ENCODE measurements at places on chromosomes 12 and 14.

- DNase-seq: no peak
Measured at GRCh38 chr12:81758421-81759189, 545 bp downstream of the PPFIA2 start.

- no peak for DNase-seq
Measured at GRCh38 chr12:95443459-95443858, 30.5 kb upstream of the METAP2 start.

DNA sequence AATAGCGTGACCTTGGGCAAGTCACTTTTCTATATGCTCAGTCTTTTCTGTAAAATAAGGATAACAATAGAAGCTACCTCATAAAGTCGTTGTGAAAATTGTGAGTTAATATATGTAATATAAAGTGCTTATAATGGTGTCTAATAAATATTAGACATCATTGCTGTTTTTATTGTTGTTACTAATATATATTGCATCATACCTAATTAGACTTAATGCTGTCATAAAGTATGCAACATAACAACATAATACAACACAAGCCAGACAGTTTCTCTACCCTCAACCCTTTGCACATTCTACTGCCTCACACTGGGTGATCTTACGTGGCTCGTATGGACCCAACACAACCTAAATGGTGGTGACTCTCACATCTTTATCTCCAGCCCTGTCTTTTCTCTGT, 136.9 kb downstream of the KICS2 start:
- no peak for DNase-seq

DNA sequence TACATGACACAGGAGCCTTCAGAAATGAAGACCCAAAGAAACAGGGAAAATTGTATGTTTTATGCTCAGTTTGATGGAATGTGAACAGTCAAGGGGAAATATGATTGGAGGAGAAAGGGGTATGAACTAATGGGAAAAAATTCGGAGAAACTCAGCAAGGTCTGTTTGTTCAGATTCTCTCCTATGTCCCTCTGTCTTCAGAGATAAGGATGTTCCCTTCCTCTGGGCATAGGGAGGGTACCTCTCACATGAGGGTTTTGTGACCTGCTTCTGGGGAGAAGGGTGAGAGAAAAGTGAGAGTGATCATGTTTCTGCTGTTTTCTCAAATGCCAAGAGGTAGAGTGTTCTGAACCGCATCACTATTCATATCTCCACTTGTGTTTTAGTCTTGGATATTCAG, 26.6 kb upstream of the LIMA1 start:
- no peak for DNase-seq

DNA sequence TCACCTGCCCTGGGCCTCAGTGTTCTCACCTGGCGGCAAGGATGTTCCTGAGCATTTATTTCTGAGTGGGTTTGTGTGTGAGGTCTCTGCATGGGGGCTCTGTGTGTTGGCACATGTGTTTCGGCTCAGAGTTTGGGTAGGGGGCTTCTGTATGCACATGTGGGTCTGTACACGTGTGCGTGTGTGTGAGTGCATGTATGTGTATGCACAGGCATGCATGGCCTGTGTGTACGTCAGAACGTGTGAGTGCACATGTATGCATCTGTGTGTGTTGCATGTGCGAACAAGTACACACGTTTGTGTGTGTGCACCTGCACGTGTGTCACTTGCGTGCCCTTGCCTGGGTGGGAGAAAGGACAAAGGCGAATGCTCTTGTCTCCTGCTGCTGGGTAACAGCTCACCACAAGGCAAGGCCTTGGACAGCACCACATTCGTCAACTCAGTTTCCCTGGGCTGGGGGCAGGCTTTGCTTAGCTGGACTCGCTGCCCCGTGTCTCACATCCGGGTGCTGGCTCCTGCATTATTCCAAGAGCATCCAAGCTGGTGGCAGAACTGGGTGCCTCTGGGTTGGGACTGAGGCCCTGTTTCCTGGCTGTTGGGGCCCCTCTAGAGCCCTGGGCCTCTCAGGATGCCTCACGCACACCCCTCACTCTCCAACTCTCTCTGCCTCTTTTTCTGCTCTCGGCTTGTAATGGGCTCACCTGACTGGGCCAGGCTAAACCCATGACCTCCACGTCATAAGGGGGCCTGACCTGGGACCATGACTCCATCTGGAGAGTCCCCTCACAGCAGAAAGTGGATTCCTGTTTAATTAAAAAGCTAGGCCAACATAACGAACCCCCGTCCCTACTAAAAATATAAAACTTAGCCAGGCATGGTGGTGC, 153.6 kb upstream of the C14orf180 start:
- no peak for DNase-seq

GRCh38 chr12:66852091-66852490, 173.2 kb upstream of the GRIP1 start:
- no peak for DNase-seq

DNA sequence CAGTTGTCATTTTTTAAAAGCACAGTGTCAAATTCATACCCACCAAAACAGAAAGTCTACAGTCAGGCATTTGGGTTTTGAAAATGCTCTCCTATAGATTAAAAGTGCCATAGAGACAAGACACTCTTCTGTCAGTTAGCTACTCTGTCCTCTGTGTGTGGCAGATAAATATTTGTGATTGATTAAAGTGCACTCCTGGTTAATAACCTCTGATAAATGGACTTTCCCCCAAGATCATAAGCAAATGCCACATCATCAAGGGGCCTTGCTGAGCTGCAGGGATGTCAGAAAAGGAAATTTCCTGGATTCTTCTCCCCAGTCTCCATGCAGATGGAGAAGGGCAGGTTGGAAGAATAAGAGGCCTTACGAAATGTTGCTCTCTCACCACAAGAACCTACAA, 1329.5 kb upstream of the TMEM132C start:
- DNase-seq: no peak

DNA sequence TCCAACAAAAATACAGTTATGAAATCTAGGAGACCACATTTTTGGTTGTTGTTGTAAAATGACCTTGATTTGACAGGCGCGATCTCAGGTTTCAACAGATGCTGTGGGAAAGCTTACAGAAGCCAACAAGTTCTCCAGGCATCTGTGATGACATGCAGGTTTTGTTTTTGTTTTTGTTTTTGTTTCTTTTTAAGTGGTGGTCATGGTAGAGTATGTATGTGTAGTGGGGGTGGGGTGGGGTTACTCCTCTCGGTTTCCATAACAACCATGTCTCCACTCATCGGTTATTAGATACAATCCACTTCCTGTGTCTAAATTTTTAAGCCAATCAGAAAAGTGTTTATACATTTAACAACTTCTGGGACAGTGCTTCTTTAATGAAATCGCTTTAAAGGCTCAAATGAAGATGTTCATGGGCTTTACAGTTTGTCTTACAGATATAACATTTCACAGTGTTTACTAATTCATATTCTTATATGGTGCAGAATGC, 199.9 kb upstream of the FOXN3 start:
- DNase-seq: no peak

DNA sequence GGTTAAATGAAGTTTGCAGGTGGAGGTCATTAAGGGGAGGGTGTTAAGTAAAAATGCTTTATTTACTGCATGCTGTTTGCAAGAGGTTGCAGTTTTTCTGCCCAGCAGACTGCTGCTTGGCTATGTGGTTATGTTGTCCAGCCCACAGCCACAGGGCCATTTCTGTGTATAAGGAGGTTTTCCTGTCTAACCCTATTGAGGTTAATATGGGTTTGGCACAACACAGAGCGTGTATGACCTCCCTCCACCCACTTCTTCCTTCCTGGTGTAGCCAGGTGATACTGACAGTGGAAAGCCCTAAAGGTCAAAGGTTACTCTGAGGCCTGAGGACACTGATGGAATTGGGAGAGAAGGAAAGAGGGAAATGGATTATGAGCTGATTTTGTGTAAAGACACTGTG, 253.7 kb upstream of the PWP1 start:
- no peak for DNase-seq

DNA sequence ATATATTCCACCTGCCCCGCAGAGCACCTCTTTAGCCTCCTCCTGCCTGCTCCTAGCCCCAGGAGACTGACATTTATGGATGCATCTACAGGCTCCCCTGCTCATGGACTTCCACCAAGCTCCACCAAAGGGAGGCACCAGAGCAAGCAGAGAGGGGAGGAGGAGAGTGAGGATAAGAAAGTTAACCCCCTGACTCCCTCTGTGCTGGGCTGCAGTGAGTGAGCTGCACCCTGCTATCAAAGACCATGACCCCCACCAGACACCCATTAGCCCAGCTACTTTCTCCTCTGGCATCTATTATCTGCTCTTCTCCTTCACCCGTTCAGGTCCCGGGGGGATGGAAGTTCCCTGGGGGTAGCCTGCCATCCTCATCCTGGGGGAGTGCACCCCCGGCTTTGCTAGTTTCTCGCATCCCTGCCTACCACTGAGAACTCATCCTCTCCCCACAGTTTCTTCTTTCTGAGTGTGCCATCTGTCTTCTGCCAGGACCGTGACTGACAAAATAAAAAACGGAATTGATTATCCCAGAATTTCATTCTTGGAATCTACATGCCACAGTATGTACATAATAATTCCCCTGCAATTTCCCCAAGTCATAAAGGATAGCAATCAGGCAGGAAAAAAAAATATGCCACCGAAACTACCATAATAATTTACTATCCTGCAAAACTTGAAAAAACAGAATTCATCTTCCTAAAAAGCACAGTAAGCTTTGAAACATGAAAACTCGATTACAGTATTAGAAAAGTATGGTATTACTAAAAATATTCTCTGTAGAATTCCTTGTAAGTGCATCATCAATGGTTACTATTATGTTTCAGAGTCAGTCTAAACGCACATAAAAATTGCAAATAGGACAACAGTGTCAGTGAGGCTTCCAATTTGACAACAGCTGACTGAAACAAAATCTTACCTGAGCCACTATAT, 45.2 kb downstream of the FOXN3 start:
- no peak for DNase-seq

DNA sequence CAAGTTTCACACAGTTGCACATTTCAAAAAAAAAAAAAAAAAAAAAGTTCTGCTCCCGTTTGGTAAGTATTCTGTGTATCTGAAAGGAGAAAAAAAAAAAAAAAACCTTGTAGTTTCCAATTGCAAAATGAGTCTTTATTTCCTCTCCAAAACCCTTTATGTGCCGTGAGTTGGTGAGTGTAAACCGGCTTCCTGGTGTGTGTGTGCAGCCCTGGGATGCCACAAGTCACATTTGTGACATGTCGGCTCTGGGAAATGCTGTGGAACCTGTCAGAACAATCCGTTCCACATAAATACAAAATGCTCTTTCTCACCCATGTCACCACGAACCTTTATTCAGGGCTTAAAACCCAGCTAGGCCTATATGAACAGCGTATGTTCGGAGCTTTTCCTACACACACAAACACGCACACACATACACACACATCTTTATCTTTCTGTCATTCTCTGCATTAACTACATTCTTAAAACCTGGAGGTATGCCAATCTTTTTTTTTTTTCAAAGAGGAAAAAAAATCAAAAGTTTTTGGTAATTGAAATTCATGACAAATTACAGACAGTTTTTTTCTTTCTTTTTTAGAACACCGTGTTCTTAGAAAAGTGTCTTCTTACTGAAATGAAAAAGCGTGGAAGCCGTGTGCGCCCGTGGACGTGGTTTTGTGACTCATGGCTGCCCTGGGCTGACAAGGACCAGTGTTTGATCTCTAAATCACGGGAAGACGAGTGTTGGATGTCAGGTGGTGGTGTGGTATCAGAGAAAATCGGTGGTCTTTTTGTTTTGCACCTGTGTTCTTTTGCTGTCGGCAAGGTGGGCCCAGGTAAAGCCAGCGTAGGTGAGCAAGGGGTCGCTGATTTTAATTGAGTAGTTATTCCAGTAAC, 612.0 kb downstream of the VRK1 start:
- no peak for DNase-seq

All from natural killer cell treated with Interleukin-12 subunit alpha and Interleukin-12 subunit beta and Interleukin-15 and Interleukin-18, amount 100 ng/mL, for 72 hours (primary cell).